Stimulated activated CD8-positive, alpha-beta memory T cell treated with anti-CD3 and anti-CD28 coated beads, Interleukin-4, amount 100 ng/mL, for 1 hour (primary cell): ENCODE measurements at places on chromosomes 2 and 18.

DNA sequence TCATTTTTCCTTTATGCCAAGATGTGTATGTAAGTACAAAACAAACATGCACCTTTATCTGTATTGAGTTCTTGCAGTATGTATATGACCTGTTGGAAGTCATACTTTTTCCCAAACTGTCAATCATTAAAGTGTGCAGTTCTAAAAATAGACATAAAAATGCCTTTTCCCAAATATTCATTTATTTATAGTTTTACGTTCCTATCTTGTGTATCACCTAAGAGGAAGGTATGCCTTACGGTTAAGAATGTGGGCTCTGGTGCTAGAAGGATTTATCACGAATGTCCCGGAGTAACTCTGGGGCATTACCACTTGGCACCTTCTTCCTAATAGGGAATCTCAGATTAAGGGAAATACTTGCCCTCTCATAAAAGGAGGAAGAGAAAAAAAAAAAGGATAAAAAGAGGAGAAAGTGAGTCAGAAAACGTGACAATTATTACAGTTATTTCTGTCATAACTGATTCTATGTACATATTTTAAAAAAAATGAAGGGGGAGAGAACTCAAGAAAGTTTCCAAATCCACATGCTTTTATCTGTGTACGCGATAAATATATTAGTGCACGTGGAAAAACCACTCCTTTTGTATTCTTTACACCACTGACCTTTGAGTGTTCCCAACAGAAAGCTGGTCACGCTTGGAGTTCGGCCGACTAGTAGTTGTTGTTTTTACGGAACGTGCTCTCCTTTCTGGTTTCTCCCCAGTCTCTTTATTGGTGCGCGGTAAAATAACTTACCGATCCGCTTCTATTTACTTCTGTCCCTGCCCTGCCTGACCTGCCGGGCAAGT lies 721 bp downstream of the MCEE start:
- DNase-seq, result no peak

- no peak for DNase-seq
Measured at GRCh38 chr2:229392196-229392595, 121.1 kb upstream of the PID1 start.

- no peak for DNase-seq
Measured at GRCh38 chr2:210540900-210541289, 15.5 kb upstream of the CPS1 start.

DNA sequence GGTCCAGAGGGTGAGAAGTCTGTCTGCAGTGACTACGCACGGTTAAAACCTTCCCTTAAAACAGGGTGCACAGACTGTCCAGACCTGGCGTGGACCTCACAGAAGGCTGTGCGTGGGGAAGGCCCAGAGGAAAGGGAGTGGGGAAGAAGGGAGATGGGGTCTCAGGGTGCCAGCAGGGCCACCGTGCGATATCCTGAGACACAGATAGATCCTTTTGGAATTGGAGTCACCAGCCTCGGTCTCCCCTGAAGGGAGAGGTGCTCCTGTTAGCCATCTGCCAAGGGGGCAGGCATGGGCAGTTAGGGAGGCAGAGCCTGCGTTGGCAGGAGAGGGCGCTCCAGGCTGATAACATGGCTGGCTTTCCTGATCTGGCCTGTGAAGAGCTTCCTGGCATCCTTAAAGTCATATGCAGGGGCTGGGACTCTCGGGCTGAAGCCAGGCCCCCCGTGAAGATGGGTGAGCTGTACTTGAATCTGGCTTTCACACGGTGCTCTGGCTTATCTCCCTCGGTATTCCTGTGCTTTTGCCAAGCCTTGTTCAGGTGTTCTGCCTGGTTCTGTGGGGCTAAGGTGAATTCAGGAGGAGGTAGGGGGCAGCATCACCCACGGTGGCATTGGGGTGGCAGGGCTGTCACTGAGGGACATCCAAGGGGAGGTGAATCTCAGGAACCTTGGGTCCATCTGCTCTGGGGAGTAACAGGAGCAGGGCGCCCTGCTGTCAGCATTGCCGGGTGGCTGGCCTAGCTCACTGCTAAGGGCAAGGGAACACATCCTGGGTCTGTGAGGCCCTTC lies 107.2 kb upstream of the SMAD2 start:
- no peak for DNase-seq

DNA sequence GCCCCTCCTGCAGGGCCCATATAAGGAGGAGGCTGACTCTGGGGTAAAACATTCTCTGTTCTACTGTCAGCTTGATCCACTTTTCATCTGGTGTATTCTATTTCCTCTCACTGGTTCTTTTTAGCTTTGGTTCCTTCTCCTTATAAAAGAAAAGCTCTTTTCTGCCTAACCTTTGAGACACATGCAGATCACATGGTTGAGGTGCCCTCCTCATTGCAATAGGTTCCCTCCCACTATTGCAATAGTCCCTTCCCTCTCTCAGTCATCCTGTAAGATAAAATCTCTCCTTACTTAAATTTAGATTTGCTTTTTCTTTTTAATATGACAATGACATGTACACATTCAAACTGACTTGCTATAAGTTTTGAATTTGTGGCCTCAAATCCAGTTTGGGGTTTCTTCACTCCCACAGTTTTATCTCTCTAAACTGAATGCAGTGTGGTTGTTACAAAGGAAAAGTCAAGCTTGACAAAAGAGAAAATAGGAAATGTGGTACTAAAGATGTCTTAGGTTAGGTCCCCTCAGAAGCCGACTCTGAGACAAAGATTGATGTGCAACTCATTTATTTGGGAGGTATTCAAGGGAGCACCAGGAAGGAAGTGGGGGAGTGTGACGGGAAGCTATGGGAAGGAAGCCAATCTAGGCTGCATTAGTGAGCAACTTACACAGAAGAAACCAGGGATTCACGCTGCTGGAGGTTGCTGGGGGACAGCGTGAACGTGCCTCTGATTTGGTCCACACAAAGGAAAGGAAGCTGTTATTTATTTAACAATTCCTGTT lies 127.6 kb upstream of the LINC00305 start:
- DNase-seq, result no peak

GRCh38 chr2:11655495-11655894 lies 14.5 kb downstream of the NTSR2 start:
- DNase-seq, result no peak

GRCh38 chr18:12840382-12840781 lies 43.7 kb downstream of the PTPN2 start:
- DNase-seq, result no peak

- DNase-seq, result no peak
Measured at GRCh38 chr2:33946193-33946592, 347.1 kb upstream of the FAM98A start.

DNA sequence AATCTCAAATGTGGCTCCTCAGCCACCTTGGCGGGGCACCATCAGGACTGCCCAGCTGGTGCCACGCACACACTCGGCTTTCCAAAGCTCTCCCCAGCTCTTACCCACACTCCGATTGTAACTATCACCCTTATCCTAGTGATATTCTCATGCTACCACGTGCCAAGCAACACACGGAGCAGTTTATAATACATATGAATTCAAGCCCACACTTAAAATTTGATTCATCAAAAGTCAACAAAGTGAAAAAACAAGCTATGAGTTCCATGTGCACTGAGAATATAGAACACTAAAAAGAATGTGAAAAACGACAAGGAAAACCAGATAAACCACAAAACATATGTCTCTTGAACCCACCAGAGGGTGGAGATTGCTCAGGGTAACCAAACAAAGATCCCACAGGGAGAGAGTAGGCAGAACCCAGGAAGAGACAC lies 31.6 kb downstream of the LONRF2 start:
- DNase-seq, result no peak

- DNase-seq, result no peak
Measured at GRCh38 chr2:130135692-130136541, 6.9 kb upstream of the POTEF start.

GRCh38 chr18:51437280-51438271 lies 240.1 kb upstream of the MEX3C start:
- no peak for DNase-seq

- DNase-seq, result no peak
Measured at GRCh38 chr2:80778704-80779103, 474.2 kb upstream of the LRRTM1 start.
